Karpas-422 (cell line): ENCODE measurements at places on chromosomes 5 and 9.

DNA sequence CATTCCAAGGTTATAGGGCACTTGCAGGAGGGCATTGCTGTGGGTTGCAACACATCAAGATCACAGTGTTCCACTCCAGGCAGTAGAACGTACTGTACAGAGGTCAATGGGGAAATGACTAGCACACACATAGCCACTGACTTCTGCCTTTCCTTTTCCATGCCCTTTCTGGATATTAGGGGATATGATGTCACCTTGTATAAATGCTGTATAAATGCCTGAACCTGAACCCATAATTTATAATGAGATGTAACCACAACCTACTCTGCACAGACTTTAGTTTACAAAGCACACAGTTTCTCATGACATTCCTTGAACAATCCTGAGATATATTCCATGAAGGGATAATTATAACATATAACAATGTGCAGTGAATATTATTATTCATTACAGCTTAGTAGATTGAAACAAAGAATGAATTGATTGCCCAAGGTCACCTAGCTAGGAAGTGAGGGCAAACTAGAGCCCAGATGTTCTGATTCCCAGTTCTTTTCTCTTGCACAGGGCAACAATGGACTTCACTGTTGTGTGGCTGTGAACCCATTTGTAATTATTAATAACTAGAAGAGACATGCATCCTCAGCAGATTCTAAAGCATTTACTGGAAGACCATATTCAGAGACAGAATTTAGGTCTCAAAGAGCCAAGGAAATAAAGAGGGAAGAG is 5.6 kb upstream of the ABLIM3 start:
- no peaks in the 10 kb centered on the region; the same call in 1 of the 2 replicates for H3K27me3 ChIP-seq
- H3K36me3 ChIP-seq: no peaks in the 10 kb centered on the region
- H3K4me3 ChIP-seq: no peak overlapping the region

DNA sequence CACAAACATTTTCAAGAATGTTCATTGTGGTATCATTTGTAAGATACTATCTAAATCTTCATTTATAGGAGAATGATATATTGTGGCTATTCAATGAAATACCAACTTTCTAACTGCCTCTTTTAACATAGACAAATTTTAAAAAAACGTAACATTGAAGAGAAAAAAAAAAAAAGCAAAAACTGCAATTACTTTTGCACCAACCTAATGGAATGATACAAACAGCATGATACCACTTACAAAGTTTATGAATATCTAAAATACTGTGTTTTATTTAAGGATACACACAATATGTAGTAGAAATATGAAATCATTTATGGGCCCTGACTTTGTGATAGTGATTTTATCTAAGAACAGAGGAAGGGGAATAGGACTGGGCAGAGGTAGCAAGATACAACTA is 24.1 kb downstream of the PSMD5 start:
- peaks cover 49% of the 10 kb centered on the region for H3K36me3 ChIP-seq
- no peak overlapping the region for H3K4me3 ChIP-seq
- no peaks in the 10 kb centered on the region for H3K27me3 ChIP-seq
- no peak overlapping the region for H3K27ac ChIP-seq

GRCh38 chr5:71982717-71983395 is 124.4 kb upstream of the MAP1B start:
- H3K4me1 ChIP-seq: peaks cover 4% of the 10 kb centered on the region; the same call in 1 of the 2 replicates
- no peaks in the 10 kb centered on the region for H3K36me3 ChIP-seq
- H3K27ac ChIP-seq: no peak overlapping the region
- peaks cover 2% of the 10 kb centered on the region; the same call in 1 of the 2 replicates for H3K27me3 ChIP-seq
- DNase-seq: peak; percentile 63
- no peak overlapping the region for H3K4me3 ChIP-seq

- peaks cover 65% of the 10 kb centered on the region for H3K4me1 ChIP-seq
- peak; percentile 61 for DNase-seq
- no peaks in the 10 kb centered on the region for H3K36me3 ChIP-seq
Observed at GRCh38 chr9:76459694-76460635, 983 bp downstream of the GCNT1 start.

DNA sequence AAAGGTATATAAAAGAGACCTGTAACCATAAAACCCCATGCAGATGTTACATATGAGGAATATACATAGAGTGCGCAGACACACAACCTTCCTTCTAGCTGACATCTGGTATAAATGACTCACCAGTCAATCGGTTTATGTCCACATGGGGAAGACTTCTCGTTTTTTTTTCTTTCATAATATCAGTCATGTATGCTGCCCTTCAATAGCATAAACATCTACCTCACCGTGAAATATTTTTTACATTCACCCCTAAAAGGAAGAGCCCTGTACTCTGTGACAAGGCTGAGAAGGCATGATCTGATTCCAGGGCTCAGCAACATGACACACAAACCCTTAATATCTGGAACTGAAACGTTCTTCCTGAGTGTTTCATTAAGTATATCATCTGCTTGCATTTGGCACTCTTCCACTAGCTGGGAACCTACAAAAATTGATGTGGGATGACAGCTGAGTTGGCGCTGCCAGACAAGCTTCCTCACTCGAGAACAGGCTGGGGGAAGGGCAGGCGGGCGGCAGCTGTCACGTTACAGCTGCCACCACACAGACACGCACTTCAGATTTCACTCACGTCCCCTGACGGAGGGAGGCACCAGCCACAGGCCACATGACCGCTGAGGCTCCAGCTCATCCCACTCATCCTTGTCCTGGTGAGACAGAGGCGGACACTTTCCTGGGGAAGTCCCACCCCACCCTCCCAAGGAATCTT is 74.2 kb downstream of the SHB start:
- H3K27ac ChIP-seq: peak overlapping the region; percentile 99
- peak; percentile 68 for DNase-seq
- H3K27me3 ChIP-seq: no peaks in the 10 kb centered on the region
- no peak overlapping the region for H3K4me3 ChIP-seq
- peaks cover 6% of the 10 kb centered on the region; the same call in 1 of the 2 replicates for H3K36me3 ChIP-seq

- no peaks in the 10 kb centered on the region for H3K4me1 ChIP-seq
- H3K4me3 ChIP-seq: no peak overlapping the region
- no peaks in the 10 kb centered on the region for H3K27me3 ChIP-seq
- H3K27ac ChIP-seq: no peak overlapping the region
- H3K36me3 ChIP-seq: no peaks in the 10 kb centered on the region
- no peak for DNase-seq
Observed at GRCh38 chr5:14768508-14769365, 102.8 kb downstream of the ANKH start.

- no peaks in the 10 kb centered on the region for H3K27me3 ChIP-seq
- H3K4me1 ChIP-seq: peaks cover 100% of the 10 kb centered on the region
- peak overlapping the region; percentile 54; the same call in 1 of the 2 replicates for H3K4me3 ChIP-seq
- 0 out of 2 replicates have a peak, but pooled peaks cover 2% of the 10 kb centered on the region for H3K36me3 ChIP-seq
Observed at GRCh38 chr5:158874343-158874742, 225.4 kb downstream of the EBF1 start.
